ENCODE measurements at places on chromosomes 7 and 10. TPM values are rescaled to one million over a fixed set of nuclear protein-coding genes. Genes with fewer than 3 reads are reported as not detected.

The NODAL gene
- total RNA-seq: not detected

The LRMDA gene
- total RNA-seq: 0.38 TPM

The GPR15LG gene
- total RNA-seq: not detected

The TCAF2 gene
- 6.5 TPM for total RNA-seq

The PIK3AP1 gene
- total RNA-seq: 0.85 TPM

The PTER gene
- total RNA-seq: 11.3 TPM

The TAS2R40 gene
- not detected for total RNA-seq

The STRIP2 gene
- total RNA-seq: 5.2 TPM

The BBIP1 gene
- 27.4 TPM for total RNA-seq

The INMT gene
- 6.9 TPM for total RNA-seq

The AEBP1 gene
- 34.1 TPM for total RNA-seq

The ASAH2 gene
- 0.28 TPM for total RNA-seq

The LGI1 gene
- not detected for total RNA-seq

The TMEM130 gene
- 0.38 TPM for total RNA-seq

The PRSS1 gene
- total RNA-seq: not detected

The PLCE1 gene
- 1.2 TPM for total RNA-seq

The NANOS1 gene
- total RNA-seq: 0.96 TPM

The CISD1 gene
- total RNA-seq: 19.2 TPM

The SLC16A9 gene
- 4.5 TPM for total RNA-seq

The PLXNA4 gene
- total RNA-seq: 7.9 TPM

The AGMO gene
- 6.2 TPM for total RNA-seq

The TEX36 gene
- total RNA-seq: not detected

The PAX4 gene
- not detected for total RNA-seq

The CCL24 gene
- total RNA-seq: not detected

The SGPL1 gene
- 31.4 TPM for total RNA-seq

The SORBS1 gene
- 1.1 TPM for total RNA-seq

The ST8SIA6 gene
- total RNA-seq: not detected

The GPR141 gene
- not detected for total RNA-seq

The PRKCQ gene
- under 0.01 TPM for total RNA-seq

The CALY gene
- total RNA-seq: not detected

The HECW1 gene
- total RNA-seq: not detected
